ENCODE measurements at places on chromosomes 11 and 22.

- no peak for DNase-seq
Measured at GRCh38 chr11:117431436-117431835, 103.8 kb downstream of the CEP164 start.

DNA sequence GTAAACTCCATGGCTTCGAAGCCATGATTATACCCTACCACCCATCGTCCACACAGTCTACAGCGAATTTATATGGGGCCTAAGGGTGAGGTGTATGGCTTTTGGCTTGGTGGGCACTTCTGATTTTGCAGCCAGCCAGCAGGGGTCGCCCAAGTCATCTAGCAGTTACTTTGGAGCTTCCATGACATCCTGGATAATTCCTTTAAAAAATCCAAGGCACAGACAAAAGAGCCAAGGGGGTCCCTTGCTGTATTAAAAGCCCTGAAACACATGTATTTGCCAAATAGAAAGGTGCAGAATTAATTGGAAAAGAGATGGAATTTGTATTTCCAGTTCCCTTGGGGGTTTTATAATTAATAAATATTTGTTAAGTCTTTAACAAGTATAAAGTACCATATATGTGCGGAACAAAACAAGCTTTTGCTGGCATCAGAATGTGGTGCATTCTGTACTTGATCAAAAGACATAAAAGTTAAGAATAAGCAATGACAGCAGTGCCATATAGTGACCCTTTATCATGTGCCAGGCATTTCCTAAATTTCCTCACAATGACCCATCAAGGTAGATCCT lies 132.8 kb upstream of the PITPNB start:
- peak; percentile 10 for DNase-seq

DNA sequence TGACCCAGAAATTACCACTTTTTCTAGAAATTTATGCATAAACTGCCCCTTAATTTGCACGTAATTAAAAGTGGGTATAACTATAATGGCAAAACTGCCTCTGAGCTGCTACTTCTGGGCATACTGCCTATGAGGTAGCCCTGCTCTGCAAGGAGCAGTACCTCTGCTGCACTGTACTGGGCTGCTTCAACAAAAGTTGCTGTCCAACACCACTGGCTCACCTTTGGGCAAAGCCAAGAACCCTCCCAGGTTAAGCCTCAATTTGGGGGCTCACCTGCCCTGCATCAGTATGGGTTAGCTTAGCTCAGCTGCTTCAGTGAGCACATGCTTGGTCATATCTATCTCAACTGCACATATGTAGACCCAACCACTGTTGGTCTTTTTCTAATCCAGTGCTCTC lies 4.5 kb downstream of the DMC1 start:
- no peak for DNase-seq

DNA sequence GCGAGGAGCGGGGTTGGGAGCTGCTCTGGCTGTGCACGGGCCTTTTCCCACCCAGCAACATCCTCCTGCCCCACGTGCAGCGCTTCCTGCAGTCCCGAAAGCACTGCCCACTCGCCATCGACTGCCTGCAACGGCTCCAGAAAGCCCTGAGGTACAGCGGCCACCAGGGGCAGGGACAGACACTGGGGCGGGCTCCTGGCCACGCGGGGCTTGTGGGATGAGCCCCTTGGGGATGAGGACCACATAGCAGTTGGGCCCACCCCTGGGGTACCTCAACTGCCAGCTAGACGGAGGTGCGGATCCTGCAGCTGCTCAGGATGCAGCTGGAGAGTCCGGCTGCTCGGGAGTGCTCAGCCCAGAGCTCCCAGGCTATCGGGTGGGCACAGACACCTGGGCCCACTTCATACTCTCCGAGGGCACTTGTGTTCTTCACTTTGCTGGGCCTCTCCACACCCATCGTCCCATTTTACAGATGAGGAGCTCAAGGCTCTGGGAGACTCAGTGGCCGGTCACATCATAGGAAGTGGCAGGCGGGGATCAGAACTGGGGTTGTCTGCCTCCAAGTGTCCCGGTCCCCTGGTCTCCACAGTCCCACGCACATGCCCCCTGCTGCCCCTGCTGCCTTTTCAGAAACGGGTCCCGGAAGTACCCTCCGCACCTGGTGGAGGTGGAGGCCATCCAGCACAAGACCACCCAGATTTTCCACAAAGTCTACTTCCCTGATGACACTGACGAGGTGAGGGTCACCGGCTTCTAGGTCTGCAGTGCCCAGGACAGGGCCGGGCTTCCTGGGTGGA lies 77.6 kb downstream of the MYO7A start:
- no peak for DNase-seq

- no peak for DNase-seq
Measured at GRCh38 chr11:130638033-130638432, 189.6 kb downstream of the ADAMTS15 start.

All from DMS 273 treated with DMSO at 0.1 percent for 48 hours (cell line).